ENCODE measurements at places on chromosomes 13 and 19. TPM values are rescaled to one million over a fixed set of nuclear protein-coding genes. Genes with fewer than 3 reads are reported as not detected.

- no peak for DNase-seq
Observed at GRCh38 chr13:28251466-28251865, 113.1 kb downstream of the PAN3 start.

- no peak for DNase-seq
Observed at GRCh38 chr13:51412431-51412830, 40.4 kb downstream of the INTS6 start.

- DNase-seq: no peak
Observed at GRCh38 chr13:87919956-87920355, 248.8 kb downstream of the SLITRK5 start.

GRCh38 chr13:47932950-47933923, 67.8 kb downstream of the SUCLA2 start:
- DNase-seq: no peak

Gene ZNF579
- 7.2 TPM for total RNA-seq

- DNase-seq: no peak
Observed at GRCh38 chr19:45972947-45973540, 621 bp downstream of the NOVA2 start.

- DNase-seq: peak; percentile 94
Observed at GRCh38 chr19:18478545-18479311, 40.8 kb upstream of the ISYNA1 start.

DNA sequence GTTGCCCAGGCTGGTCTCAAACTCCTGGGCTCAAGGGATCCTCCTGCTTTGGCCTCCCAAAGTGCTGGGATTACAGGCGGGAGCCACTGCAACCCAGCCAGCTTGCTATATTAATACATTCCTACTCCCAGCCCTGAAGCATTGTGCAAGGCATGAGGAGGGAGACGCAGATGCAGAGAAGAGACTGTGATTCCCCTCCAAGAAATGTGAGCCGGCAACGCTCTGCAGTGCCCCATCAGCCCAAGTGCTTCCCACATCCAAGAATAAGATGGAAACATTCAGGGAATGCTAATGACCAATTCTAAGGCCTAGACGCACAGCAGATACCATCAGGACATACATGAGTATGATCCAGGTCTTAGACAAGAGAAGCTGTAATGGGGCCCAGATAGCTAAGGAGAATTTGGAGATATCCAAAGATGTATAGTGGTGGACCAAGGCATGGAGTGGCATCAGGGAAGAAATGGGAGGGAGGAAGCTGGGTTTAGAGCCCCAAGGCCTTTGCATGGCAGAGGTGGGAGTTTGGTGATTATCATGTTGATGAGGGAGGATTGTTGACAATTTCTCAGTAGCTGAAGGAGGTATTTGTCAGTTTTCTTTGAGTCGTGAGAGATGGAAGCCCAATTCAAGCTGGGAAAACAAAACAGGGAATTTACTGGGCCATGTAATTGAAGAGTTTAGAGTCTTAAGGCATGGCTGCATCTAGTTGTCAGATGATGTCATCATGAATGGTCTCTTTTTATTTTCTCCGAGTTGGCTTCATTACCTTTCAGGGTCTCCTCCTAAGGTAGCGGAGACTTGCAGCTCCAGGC, 2.9 kb downstream of the PPM1N start:
- no peak for DNase-seq

Gene PSG3
- total RNA-seq: not detected

DNA sequence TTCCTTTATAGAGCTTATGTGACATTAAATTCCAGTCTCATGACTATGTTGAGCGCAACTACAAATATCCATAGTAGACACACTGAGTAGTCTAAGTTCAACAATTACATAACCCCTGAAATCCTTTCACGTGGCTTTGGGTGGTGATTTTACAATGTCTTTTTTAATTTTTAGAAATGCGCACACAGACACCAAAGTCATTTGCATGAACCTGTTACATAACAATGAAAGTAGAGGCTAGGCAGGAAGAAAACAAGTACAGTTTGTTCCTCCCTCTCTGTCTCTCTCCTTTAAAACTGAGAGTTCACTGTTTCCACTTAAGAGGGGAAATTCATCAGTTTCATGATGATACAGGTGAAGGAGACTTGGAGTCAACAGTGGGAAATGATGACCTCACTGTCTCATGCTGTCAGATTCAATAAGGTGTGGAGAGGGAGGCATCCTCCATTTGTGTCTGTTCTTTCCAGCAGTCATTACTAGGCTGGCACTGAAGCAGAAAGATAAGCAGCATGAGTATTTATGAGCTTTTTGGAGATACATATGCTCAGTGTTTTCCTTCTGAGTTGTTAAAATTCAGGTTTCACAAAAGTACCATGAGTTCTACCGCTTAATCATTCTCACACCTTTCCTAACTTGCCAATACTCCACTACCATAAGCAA, 201.8 kb downstream of the LHFPL6 start:
- no peak for DNase-seq

Gene TCF3
- 124 TPM for total RNA-seq

- DNase-seq: no peak
Observed at GRCh38 chr13:50766695-50767094, 76.8 kb downstream of the DLEU7 start.

Gene FUT6
- not detected for total RNA-seq

Gene SIGLEC5
- not detected for total RNA-seq

Gene PLEKHF1
- 30.4 TPM for total RNA-seq

Gene ZNF729
- not detected for total RNA-seq

GRCh38 chr19:43704002-43704705, 11.7 kb upstream of the IRGC start:
- DNase-seq: no peak

GRCh38 chr19:56015756-56016155, 29.2 kb downstream of the NLRP5 start:
- DNase-seq: no peak

Gene IRGC
- total RNA-seq: not detected

Gene CD37
- total RNA-seq: 137 TPM

Gene VN1R4
- not detected for total RNA-seq

Gene ZNF524
- total RNA-seq: 11.0 TPM

GRCh38 chr13:105262579-105262978, 1272.9 kb downstream of the EFNB2 start:
- no peak for DNase-seq

DNA sequence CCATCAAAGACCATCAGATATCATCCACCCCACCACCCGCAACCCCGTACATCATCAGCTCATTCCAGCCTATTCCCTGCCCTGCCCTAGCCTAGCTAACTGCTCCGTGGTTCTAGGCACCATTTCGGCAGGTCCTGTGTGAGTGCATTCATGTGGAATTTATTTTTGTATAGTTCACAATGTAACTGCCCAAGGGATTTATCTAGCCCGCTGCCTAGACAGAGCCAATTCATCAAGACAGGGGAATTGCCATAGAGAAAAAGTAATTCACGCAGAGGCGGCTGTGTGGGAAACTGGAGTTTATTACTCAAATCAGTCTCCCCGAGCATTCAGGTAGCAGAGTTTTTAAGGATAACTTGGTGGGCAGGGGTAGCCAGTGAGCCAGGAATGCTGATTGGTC, 109.2 kb upstream of the UBL3 start:
- no peak for DNase-seq

Gene OVOL3
- total RNA-seq: not detected

DNA sequence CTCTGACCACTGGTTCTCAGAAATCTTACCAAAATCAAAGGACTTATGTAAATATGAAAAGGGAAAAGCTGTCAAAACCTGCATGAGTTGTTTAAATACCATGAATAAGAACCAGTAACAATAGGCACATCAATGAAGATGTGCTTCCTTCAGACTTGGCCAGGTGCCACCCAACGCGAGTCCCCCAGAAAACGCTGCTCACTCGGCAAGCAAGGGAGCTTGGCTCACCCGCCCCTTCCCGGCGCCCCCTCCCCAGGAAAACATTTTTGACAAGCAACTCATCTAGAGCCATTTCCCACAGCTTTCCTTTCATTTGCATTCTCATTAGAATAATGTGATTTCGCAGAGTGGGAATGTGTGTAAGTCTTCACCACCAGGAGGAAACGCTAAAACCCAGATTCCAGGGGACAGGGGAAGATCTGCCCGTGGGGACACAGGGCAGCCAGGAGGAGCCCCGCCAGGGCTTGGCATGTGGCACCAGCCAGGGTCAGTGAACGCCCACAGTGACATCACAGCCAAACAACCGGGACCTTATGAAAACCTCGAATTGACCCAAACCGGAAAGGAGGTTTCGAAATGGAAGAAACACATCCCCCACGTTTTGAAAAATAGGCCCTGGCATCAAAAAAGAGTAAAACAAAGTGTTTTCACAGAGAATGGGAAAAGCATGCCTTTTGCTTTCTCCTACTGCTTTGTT, 366.2 kb upstream of the TSHZ3 start:
- DNase-seq: no peak

Gene ZNF737
- 16.2 TPM for total RNA-seq

GRCh38 chr13:60627071-60627686, 230.2 kb downstream of the TDRD3 start:
- peak; percentile 30 for DNase-seq

GRCh38 chr13:26411206-26411605, 146.3 kb upstream of the WASF3 start:
- DNase-seq: no peak
